ENCODE measurements at places on chromosomes 3 and 15. TPM values are rescaled to one million over a fixed set of nuclear protein-coding genes. Genes with fewer than 3 reads are reported as not detected.
A peak's percentile ranks its signal among the peaks of the same experiment; 100 is the strongest.

- DNase-seq: peak; percentile 6
These were observed 161.4 kb downstream of the GMNC start for GRCh38 chr3:190701096-190701532.

Gene DAZL
- not detected for total RNA-seq

- no peak for DNase-seq
These were observed 28.6 kb downstream of the FNDC3B start for GRCh38 chr3:172067837-172068440.

- no peak for DNase-seq
These were observed 16.5 kb downstream of the MYH15 start for GRCh38 chr3:108493862-108494261.

- no peak for DNase-seq
These were observed 72.7 kb upstream of the ABHD2 start for GRCh38 chr15:89015412-89016097.

Gene LRRN1
- not detected for total RNA-seq

GRCh38 chr3:43771610-43772009, 80.9 kb downstream of the ABHD5 start:
- no peak for DNase-seq

Gene AMIGO3
- total RNA-seq: 2.2 TPM

Gene LSMEM2
- not detected for total RNA-seq

- DNase-seq: no peak
These were observed 33.6 kb upstream of the PLSCR5 start for GRCh38 chr3:146638718-146639117.

GRCh38 chr3:153289334-153289808, 127.3 kb downstream of the RAP2B start:
- DNase-seq: no peak

Gene SLC22A14
- total RNA-seq: not detected

Gene GOLGA6D
- not detected for total RNA-seq

DNA sequence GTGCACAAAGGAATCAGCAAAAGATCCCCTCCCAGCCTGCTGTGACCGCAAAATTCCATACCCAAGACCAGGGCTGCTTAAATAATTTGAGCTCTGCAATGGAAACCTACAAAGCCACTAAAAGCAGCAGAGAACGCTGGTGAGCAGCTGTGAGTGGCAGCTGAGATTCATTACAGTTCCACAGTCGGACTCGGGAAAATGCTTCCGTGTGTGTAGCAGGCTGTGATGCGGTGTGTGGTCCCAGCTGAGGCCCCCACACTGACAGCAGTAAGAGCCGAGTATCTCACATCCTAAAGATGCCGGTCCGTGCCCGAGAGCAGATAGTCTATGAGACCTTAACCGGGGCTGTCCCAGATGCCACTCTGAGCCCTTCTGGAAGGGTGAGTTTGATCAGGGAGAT, 37.4 kb downstream of the TM2D3 start:
- DNase-seq: no peak

Gene GOLGA6A
- total RNA-seq: not detected

DNA sequence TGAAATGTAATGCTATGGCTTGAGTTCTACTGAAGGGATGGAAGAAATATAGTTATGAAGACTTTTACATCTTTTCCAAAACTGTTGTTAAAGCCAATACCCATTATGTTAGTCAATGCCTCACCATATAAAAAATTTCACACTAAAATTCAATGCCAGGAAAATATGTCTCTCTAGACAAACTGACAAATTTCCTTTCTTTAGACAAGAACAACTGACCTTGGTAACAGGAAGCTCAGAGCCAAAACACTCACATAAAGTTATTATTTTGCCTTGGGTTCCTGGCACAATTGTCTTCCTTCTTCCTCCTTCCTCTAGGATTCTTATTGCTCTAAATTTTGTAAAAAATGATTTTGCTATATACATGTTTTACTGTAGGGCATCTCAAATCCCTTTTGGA, 26.7 kb downstream of the INTS14 start:
- no peak for DNase-seq

Gene PAK2
- 33.5 TPM for total RNA-seq

GRCh38 chr3:196147116-196147515, 64.1 kb downstream of the ZDHHC19 start:
- no peak for DNase-seq

DNA sequence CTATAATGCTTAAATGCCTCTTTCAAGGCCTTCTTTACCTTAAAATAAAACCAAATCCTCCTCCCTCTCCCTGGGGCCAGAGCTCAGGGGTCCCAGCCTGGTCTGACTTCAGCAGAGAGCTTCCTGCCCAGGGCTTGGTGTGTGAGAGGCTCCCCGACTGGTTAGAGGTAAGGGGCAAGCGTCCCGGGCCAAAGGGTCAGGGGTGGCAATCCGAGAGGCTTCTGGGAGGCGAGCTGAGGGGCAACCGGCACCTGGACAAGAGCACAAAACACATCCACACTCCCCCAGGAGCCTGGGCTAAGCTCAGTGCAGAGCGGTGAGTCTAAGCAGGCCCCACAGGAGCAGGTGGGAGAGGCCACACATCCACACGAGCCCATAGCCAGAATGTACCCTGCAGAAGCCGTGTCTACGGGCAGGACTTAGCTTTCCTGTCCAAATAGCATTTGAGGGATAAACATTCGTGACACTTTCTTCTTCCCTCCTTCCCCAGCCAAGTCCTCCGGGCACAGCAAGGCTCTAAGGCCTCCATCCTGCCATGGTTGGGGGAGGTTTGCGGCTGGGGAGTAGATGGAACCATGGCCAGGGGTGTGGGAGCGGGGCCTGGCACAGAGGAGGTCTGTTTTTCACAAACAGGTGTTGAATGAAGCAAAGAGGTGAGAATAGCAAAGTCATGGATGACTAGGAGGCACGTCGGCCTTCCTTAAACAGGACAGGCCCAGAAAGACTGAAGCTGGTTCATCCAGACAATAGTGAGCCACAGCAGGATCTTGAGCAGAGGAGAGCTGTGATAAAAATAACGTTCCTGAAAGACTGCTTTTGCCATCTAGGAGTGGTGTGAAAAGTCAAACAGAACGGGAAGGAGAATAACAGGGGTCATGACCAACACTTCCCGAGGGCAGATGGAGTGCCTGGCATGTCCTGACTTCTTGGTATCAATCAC, 98.7 kb upstream of the IQSEC1 start:
- DNase-seq: no peak

DNA sequence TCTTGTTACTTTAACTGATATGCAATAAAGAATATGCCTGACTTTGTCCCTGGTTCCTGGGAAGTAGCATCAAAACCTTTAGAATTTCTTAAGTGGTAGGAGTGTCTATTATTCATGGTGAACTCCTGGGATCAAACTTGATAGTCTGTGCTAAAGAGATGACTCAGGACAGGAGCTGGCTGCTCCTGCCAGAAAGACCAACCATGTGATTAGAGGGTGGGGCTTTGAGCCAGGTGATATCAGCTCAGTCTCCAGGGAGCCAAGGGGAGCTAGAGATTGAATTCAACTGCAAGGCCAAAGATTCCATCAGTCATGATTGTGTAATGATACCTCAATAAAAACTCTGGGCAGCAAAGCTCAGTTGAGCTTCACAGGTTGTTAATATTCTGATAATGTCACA, 20.6 kb upstream of the TMC3 start:
- DNase-seq: no peak

- no peak for DNase-seq
These were observed 525.1 kb downstream of the MFSD1 start for GRCh38 chr3:159326998-159327397.

DNA sequence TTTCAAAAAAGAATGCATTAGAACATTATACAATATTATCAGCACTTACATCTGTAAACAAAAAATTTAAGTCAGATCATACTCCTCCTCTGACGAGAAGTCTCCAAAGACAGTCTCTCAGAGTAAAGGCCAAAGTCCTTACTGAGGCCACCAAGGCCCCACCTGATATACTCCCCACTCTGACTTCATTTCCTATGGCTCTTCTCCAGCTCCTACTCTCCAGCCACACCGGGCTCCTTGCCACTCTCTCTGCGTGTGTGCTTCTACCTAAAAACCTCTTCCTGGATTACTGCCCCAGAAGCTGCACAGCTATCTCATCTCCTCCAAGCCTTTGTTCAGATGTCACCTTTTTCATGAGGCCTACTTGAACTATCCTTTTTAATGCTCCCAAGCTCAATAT, 5.0 kb downstream of the DCP1A start:
- DNase-seq: peak; percentile 85

DNA sequence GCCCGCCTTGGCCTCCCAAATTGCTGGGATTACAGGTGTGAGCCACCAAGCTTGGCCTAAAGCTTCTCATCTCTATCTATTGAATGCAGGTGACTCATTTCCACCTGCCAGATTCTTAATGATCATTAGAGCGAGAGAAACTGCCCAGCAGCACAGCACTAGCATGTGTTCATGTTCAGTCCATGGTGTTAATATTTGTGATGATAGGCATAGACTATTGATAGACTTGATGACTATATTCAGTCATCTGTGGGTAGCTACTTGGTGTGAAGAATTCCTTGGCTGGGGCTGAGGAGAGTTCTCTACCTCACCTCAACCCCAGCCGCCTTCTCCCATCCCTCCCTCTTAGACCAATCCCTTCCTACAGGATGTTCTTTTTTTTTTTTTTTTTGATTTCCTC, 60.0 kb downstream of the ST6GAL1 start:
- DNase-seq: no peak

Gene NOX5
- not detected for total RNA-seq

DNA sequence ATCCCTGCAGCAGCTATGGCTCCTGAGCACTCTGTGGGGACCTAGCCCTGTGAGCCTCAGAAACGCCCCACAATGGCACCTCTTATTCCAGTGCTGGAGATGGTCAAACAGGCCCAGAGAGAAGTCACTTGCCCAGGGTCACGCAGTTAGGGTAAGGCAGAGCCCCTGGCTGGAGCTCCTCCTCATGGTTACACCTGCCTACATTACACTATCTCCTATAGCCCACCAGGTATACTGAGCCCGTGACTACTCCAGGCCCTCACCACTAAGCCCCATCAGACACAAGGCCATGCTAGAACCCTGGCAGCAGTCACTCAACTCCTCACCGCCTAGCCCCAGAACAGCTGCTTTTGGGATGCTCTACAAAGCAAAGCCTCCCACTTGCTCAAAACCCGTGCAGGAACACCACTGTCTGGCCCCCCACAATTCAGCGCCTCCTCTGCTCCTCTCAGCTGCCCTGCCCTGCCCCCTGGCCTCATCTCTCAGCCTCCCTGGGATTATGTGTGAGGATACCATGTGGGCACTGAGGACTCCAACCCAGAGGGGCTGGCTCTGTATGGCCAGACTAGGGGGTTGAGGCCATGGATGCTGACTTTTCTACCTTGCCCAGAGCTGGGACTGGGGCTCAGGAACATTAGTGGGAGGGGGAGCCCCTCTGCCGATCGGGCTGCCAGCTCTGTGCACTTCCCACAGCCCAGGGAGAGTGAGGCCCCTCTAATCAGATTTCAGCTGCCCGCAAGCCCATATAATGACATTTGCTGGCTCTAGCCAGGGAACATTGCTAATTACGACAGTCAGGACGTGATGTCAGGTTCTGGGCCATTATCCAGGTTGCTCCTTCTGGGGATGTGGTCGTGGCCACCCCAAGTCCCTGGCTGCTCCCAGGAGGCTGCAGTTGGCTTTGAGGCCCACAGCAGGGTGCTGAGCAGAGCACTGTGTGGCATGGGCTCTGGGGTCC, 4.0 kb downstream of the NT5DC2 start:
- peak; percentile 63 for DNase-seq

Gene SLC12A1
- total RNA-seq: not detected

DNA sequence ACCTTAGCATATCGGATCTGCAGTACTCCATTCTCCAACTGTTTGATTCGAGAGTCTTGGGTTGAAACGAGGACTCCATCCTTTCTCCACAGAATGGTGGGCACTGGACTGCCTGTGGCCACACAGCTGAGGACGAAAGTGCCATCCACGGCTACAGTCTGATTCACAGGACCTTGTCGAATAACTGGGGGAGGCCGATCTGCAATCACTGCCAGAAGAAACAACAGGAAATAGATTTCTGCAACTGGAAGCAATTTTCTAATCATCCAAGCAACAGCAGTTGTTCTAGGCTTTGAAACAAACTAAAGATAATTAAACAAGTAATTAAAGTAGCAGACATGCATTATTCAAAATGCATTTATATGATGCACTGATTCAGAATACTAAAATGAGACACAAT, 1097.7 kb downstream of the ROBO1 start:
- DNase-seq: no peak

DNA sequence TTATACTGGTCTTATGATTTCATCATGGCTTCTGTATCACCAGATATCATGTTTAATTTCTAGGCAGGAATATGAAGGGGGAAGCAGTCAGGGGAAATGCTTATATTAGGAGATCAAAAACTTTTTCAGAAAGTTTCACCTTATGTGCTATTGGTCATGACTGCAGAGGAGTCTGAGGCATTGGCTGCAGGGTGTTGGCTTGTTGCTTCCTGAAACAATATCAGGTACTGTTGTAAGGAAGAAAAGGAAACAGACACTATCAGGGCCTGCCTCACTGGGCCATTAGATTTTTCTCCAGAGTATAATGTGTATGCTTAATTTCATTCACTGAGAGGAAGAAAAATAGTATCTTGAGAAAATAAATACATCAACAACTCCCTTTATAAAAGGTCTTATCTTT, 34.7 kb downstream of the LEKR1 start:
- no peak for DNase-seq

DNA sequence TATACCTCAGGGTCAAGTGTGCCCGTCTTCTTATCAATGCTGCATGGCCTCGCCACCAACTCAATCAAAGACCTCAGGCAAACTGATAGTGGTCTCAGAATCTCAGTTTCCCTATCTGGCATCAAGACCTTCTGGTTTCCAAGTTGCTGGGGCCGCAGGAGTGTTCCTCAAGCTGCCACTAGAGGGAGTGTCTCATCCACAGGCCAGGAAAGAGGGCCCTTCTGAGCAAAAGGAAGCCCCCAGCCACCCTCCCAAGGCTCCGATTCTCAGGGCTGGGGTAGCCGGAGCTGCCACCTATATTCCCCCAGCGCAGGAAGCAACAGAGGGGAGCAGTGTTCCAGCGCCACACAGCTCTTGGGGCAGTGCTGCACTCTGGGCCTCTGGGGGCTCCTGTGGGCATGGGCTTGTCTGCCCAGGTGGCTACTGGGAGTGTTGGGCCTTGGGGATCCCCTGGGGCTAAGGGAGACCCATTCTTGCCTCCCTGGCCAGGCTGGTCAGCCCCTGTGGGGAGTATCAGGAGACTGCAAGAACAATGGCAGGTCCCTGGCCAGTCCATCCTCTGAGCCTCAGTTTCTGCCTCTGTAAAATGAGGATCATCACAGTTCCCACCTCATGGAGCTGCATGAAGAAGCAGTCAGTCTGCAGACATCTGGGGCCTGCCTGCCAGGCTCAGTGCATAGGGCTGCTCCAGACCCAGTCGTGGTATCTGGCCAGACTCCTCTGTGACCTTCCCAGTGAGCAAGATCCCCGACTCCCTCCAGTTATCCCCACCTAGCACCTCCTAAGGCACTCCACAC, 23.4 kb upstream of the SEC13 start:
- DNase-seq: peak; percentile 74
